ENCODE measurements at places on chromosomes 6 and 20. TPM values are rescaled to one million over a fixed set of nuclear protein-coding genes. Genes with fewer than 3 reads are reported as not detected.
A peak's percentile ranks its signal among the peaks of the same experiment; 100 is the strongest.

PDE7B gene
- 4.2 TPM for total RNA-seq

CCN6 gene
- not detected for total RNA-seq

RIPPLY2 gene
- not detected for total RNA-seq

DNA sequence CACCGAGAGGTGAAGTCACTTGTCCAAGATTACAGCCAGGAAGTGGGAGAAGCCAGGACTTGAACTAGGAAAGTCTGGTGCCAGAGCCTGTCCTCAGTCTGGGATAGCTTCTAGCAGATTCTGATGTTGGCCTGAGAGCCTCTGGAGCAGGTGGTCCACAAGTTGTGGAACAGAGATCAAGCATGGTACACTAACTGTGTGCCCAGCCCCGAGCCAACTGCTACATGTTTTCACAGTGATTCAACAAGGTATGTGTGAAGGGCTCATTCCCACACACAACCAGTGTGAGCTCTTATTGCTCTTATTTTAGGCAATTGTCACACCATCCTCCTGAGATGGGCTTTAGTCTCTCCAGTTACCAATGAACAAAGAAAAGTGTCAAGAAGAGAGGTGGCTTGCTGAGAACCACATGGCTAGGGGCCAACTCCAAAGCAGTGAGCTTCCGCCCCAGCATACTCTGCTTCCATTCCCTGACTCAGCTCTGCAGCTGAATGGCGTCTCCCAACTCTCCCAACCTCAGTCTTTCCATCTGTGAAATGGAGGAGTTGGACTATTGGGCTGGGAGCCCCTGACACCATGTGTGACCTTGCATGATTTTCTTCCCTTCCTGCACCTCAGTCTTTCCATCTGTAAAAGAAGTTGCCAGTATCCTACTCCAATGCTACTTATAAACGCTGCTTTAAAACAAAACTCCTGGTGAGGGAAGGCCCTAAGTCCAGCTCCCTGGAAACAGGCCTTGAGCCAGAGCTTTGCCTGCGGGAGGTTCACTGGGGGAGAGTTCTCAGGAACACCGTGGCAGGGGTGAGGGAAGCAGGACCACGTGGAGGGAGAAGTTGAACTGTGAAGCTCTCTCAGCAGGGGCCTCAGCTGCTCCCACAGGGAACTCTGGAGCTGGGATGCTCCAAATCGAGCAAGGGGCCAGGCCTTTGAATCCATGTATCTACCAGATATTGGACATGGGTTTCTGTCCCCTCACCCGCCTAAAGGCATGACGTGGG lies 40.9 kb downstream of the CDH22 start:
- no peaks in the 10 kb centered on the region for H3K36me3 ChIP-seq
- peaks cover 47% of the 10 kb centered on the region for H3K27me3 ChIP-seq
- no peak for DNase-seq
- H3K4me1 ChIP-seq = no peaks in the 10 kb centered on the region
- no peak overlapping the region for H3K4me3 ChIP-seq

PGC gene
- total RNA-seq = 1,050 TPM

- DNase-seq = no peak
- no peak overlapping the region for H3K4me3 ChIP-seq
- H3K4me1 ChIP-seq = peaks cover 10% of the 10 kb centered on the region
- peak overlapping the region; percentile 37 for H3K27ac ChIP-seq
Observed at GRCh38 chr6:169589699-169590257, 112.1 kb downstream of the WDR27 start.
